Activated T-helper 9 cell treated with anti-CD3 and anti-CD28 coated beads, Interleukin-2, amount 50 U/mL, for 16 hours (primary cell): ENCODE measurements at places on chromosomes 6 and 20.

DNA sequence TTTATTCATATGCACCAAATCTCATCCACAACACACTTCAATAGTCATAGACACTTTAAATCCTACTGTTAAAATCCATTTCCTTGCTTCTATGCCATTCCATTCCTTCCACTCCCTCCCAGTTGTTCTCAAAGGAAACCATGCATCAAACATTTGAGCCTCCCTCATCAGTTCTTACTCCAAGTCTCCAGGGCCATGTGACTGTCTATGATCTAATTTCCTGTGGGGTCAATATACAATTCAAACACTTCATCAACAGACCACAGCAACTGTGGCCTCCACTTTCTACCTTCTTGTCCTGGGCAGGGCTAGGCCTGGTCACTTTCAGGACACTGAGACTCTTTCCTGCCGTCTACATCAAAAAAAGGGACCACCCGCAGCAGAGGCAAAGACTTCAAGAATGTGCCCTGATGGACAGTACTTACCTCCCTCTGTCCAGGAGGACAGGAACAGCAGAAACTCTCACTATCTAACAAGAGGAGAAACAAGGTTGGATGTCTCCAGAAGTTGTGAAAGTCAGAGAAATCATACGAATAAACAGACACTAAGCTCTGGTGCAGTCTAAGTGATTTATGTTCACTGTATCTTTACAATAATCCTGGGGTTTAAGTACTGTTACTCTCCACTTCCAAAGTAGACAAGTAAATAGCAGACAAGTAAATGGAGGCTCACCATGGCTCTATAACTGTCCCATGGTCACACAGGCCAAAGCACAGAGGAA lies 160.2 kb downstream of the QRSL1 start:
- DNase-seq = no peak

DNA sequence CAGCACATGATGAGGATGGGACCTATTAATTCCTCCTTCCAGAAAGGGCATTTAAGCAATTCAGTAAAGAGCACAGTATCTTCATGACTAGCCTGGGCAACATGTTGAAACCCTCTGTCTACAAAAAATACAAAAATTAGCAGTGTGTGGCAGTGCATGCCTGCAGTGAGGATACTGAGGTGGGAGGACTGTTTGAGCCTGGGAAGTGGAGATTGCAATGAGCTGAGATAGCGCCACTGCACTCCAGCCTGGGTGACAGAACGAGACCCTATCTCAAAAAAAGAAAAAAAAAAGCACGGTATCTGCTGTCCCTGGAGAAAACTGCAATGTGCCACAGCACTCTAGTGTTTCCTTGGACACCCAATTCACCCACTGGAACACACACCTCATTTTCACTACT lies 18.4 kb downstream of the SAMD3 start:
- no peak for DNase-seq

GRCh38 chr6:72212686-72213085 lies 326.3 kb downstream of the RIMS1 start:
- no peak for DNase-seq

DNA sequence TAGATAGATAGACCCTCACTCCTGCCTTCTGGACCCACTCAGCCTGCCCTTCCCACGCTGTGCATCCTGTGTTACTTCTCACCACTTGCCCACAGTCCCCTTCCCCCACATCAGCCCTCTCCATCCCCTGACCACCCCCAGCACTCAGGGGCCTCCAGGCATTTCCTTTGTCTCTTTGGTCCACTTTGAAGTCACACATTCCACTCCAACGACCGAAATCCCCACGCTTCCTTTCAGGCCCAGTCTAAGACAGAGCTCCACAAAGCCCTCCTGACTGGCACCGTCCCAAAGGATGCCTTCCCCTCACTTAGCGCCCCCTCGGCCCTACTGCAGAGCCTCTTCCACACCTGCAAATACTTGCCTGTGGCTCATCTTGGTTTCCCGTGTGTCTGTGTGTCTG lies 83.8 kb downstream of the FOXF2 start:
- no peak for DNase-seq

GRCh38 chr6:118913161-118913560 lies 19.2 kb downstream of the ASF1A start:
- DNase-seq = no peak
